ENCODE measurements at places on chromosomes 7 and 10.

GRCh38 chr7:153829525-153829924 is 222.7 kb upstream of the DPP6 start:
- DNase-seq, result no peak

DNA sequence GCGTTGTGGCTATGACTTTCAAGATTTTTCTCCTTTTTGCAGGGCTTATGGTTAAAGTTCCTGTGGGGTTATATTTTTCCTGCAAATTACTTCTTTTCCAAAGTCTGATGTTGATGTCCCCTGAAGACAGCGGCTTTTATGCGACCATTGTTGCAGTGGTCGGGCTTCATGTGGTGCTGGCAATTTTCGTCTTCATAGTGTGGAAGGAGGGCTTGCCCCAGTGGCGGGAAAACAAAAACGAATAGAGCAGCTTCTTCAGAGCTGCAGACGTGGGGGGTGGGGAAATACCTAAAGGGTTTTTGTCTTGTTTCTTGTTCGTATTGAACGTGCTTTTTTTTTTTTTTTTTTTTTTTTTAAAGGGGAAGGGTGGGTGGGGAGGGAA is 53.8 kb downstream of the MCMBP start:
- DNase-seq, result no peak

DNA sequence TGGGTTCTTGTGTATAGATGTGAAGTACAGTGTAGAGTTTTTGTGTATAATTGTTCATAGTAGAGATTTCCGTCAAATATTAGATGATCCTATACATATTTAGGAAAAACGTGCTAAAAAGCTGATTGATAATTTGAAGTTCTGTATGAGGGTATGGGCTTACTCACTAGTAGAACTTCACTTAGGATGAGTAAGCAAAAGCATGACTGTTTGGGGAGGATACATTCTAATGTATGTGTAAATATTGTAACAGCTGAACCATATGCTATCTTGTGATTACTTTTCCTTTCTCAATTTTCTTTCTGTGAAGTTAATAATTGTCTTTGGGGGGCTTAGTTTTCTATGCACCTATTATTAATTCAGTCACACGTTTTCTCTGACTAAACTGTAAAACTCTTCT is 53.2 kb upstream of the PDK4 start:
- no peak for DNase-seq

DNA sequence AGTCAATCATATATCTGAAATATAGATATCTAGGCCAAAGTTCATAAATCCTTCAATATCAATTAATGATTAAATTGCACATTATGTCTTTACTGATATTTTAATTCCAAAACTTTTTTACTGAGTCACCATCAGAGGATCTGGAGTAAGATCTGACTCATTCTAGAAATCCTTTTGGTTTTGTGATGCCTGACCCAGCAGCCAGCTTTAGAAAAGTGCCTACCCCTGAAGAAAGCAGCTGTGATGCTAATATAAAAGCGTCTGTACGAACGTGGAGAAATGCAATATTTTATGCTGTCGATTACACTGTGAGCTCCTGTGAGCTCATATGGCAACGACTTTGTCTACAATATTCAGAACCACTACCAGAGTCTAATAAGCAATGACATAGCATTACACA is 142.5 kb upstream of the LRRTM3 start:
- DNase-seq, result no peak

- DNase-seq, result no peak
Observed at GRCh38 chr10:84374455-84374854, 46.1 kb downstream of the CCSER2 start.

DNA sequence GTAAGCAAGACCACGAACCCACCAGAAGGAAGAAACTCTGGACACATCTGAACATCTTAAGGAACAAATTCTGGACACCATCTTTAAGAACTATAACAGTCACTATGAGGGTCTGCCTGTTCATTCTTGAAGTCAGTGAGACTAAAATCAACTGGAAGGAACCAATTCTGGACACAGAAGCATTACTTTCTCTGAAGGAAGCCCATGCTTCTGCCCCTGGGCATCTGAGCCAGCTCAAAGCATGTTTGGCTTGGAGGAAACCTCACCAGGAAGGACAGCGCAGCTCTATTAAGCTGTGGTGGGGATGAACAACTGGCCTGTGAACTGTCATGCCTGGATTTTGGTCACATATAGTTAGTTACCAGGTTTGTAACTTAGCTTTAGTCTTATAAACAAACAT is 132.4 kb upstream of the GDF10 start:
- no peak for DNase-seq

DNA sequence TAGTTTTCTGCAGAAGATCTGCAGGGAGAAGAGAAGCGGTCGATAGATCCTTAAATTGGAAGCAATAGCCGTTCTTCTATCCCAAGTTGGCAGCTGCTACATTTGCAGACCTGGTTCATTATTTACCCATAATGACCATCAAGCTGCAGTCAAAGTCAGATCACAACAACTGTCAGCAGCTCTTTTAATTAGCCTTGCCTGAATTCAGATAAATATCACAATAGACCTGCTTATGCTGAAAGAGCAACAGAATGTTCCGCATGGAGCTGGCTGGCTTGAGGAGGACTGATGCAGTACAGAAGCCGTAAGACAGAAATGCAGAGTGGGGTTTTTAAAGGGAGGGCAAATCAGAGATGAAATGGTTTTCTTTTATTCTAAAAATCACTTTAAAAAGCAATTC is 109.4 kb downstream of the HIBADH start:
- DNase-seq, result no peak

DNA sequence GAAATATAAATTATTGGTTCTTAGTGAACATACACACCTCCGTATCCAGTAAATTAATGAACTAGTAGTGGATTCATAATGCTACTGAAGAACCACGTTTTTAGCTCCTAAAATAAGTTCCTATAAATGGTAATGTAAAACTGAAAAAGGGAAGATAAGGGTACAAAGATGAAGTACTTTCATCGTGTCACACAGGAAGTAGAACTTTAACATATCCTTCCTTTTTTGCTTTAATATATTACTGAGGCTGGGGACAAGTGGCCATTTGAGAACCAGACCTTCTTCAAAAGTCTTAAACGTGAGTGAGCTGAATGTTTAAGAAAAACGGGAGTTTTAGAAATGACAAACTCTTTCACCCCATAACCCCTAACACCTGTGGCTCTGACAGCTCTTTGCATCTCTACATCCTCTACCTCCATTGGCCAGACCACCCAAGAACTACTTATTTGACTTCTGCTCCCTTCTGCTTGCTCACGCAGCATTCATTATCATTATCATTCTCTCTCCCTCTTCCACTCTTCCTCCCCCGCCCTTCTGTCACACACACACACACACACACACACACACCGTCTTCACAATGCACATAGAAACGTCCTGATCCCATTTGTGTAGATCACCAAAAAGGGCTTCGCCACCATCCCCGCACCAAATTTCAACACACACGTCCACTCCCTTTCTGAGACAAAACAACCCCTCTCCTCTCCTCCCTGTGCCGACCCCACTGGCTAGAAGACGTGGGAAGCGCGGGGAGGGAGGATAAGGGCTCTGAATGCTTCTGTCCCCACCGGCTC is 677 bp downstream of the SKAP2 start:
- DNase-seq, result no peak

- no peak for DNase-seq
Observed at GRCh38 chr7:43204081-43204480, 91.6 kb downstream of the HECW1 start.

- DNase-seq, result no peak
Observed at GRCh38 chr7:70037171-70037933, 439.1 kb downstream of the AUTS2 start.

DNA sequence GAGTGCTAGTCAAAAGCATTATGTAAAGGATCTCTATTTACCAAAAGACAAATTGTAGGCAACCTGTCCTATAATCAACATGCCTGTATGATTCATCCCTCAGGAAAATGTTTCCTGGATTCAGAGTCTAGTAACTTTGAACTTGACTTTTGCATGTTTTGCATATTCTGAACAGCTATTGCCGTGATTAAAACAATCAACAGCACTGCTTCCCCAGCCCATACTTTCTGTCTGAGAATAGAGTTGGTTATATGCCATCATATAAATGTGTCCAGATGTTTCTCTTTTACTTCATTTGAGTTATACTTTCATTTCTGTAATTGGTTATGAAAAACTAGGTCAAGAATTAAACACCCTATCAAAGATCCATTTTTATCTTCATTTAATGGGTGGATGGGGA is 83.5 kb downstream of the ZMYND11 start:
- DNase-seq, result no peak

DNA sequence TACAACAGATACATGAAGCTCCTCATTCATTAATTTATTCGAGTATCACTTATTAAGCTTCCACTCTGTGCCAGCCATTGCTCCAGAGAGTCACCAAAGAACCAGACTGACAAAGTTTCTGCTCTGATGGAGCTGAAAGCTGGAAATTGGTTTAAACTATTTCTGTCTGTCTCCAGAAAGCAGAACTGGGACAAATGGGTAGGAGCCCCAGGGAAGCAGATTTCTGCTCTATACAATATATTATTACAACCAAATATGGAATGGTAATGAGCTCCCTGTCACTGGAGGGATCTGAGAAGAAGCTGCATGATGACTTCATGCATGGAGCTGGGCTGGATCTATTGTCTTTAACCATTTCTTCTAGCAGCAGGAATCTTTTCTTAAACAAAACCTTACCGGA is 165.4 kb upstream of the ADO start:
- DNase-seq, result no peak

DNA sequence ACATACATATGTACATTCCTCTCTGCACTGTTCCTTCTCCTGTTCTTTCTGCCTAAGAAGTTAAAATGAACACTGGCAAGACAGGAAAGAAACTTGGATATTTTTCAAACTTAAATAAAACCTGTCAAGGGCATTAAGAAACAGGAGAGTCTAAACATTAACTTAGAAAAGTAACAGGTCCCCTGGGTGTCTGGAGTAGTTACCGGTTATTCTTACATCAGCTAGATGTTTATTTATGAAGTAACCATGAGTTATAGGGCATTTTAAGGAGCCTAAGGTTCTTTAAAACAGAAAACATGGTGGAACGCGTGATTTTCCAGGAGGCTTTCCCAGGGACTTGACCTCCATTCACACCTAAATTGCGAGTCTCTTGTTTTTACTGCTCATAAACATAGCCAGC is 148.2 kb downstream of the PRKCQ start:
- no peak for DNase-seq
